ENCODE measurements at places on chromosomes 4 and X.

DNA sequence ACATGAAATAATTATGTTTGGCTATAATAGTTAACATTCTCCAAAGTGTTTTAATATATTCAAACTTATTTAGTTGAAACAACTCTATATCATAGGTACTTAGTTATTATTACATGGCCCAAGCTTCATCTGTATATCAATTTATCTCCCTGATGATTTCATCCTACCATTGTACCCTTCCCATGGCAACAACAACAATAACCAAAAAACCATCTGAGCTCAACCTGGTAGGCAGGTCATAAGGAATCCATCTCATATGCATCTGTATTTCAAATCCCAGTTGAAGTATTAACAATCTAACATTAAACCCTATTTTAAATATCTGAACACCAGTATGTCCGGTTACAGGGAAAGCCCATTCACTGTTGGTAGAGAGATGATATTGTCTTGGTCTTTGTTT, 33.1 kb upstream of the SLC7A11 start:
- no peak for DNase-seq

- DNase-seq: no peak
These were observed 38.0 kb upstream of the SPP1 start for GRCh38 chr4:87937523-87937922.

DNA sequence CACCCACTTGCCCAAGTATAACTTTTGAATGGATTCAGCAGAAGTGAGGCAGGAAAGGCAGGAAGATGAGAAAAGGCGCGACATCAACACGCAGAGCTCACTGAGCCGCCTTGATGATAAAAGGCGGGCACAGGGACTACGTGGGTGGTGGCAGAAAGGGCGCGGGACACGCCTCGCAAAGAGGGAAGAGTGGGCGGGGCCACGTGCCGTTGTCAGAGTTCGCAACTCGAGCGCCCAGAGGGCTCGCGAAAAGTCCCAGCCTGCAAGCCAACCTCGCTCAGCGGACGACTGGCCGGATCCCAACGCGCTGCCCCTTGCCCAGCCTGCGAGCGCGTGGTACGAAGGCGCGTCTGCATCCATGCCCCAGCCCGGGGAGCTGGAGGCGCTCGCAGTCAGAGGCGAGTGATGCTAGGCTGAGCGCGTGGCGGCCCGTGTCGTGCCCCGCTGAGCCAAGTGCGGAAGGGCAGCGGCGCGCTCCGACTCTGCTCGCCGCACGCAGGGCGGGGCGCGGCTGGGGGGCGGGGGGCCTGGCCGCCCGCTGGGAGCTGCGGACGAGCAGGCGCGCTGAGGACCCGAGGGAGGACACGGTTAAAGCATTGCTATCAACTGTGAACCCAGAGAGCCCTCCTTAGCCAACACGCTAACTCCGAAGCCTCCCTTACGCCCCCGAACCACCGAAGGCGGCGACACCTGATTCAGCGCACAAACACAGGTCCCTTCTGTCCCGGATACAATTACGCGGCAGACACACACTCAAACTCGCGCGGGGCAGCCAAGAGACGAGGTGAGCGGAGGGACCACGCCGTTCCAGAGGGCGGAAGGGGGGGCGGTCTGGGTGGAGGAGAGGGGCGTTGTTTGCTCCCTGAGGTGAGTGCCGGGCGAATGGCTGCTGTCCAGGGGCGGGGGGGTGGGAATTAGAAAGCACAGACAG, at the start of gene UGT8:
TSS of gene UGT8 (plus strand) at position 617 of the 931 bp plus-strand sequence. CDS start 24,074 bp downstream, outside the sequence.
- peak; percentile 2 for DNase-seq

GRCh38 chrX:119539872-119540271, 25.3 kb downstream of the STEEP1 start:
- DNase-seq: no peak

DNA sequence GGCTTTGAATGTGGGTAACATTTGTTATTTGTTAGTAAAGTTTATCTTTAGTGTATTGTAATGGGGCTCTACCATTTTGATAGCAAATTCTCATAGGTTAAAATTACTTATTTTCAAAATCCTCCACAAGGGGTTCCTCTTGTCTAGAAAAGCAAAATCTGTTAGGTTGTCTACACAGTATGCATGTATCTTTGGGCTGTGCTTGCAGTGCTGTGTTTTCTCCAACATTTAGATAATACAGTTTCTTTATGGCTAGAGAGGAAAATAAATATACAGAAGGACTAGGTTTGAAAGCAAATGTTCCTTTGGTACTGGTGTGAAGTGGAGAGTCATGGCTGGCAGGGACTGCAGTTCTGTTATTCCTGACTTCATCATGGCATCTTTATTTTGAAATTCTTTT, 40.3 kb downstream of the POLR2B start:
- DNase-seq: no peak

DNA sequence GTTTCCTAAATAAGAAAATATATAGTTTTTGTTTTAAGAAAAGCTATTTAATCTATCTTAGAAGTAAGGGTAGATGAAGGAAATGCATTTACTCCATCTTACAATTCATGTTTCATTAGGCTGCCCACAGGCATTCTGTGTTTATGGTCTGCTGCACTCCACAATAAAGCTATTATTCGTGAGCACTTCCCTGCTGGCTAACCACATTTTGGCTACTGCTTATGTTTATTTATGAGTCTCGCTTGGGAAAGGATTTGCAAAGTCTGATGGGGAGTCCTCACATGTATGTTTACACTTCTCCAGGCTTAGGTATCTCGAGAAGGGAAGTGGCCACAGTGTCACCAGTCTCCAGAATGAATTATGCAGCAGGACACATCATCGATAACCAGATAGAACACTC, 260.8 kb upstream of the VCX start:
- no peak for DNase-seq
